Myocyte (in vitro differentiated cells): ENCODE measurements at places on chromosomes 6 and 20. TPM values are rescaled to one million over a fixed set of nuclear protein-coding genes. Genes with fewer than 3 reads are reported as not detected.

The HLA-F gene
- total RNA-seq: 6.8 TPM in 2 replicates

The SCRT2 gene
- not detected in 2 replicates for total RNA-seq

DNA sequence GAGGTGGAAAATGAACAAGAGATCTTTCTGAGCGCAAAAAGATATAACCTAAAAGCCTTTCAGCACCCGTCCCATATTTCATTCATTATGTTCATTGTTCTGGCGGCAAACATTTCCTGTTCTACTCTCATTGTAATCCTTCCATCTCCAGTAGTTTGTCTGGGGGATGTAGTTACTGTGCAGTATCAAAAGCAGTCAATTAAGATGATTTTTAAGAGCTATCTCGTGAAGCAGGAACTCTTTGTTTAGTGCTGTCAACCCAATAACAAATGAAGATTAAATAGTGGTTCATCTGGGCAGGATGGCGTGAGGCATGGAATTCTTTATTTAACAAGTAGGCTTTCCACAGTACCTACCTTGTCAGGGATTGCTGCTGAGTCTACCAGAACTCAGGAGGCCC lies 876.7 kb downstream of the HACE1 start:
- no peak for DNase-seq

DNA sequence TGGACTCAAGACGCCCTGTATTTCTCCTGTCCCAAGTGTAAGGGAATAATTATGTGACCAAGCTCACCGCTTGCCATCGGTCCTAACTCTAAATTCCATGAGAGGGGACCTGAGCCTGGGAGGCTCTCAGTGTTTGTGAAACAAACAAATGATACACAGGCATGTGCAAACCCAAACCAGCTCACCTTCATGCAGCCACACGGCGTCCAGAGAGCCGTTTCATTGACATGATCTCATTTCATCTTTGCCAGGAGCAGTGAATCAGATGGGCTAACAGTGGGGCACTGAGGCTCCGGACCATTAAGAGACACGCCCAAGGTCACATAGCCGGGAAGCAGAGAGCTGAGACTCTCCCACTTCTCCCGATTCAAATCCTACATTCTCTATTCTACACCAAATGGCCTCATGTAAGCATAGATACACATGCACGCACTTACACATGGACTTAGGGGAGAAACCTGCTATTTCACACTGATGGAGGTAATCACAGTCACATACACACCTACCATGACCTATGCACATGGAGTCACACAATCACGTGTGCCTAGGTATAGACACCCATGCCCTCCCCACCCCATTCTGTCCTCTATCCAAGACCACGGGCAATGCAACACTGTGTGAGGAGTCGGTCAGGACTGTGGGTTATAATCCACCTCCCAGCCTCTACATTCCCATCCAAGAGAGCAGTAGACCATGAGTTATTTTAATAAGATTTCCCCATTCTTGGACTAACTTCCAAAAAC lies 1.1 kb downstream of the BNIP5 start:
- DNase-seq: no peak

The MAFB gene
- 0.37 and 0.78 TPM in 2 replicates for total RNA-seq

The ZBTB46 gene
- 19.6 and 20.9 TPM in 2 replicates for total RNA-seq

DNA sequence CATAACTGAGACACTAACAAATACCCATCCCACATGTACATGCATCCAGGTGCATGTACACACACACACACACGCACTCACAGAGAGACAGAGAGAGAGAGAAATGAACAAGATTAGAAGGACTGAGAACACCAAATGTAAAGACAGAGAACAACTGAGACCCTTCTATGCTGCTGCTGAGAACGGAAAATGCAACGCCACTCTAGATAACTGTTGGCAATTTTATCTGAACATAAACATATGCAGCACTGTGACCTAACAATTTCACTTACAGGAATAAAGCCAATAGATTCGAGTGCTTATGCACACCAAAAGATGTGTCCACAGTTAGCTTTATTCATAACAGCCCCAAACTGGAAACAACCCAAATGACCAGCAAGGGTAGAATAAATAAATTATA lies 103.8 kb upstream of the LY86 start:
- no peak for DNase-seq

The CUL9 gene
- total RNA-seq: 14.5 and 20.7 TPM in 2 replicates

The CST5 gene
- not detected in 2 replicates for total RNA-seq

DNA sequence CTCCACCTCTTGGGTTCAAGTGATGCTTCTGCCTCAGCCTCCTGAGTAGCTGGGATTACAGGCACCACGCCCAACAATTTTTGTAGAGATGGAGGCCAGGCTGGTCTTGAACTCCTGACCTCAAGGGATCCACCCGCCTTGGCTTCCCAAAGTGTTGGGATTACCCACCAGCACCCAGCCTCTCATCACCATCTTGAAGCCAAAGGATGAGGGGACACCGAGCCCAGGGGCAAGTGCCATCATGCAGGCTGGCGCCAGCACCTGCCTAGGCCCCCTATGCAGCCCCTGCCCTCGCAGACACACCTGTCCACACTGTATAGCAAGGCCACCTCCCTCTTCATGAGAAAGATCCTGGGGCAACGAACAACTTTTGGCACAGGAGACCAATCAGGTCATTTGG lies 5.3 kb upstream of the RBM38 start:
- DNase-seq: no peak

DNA sequence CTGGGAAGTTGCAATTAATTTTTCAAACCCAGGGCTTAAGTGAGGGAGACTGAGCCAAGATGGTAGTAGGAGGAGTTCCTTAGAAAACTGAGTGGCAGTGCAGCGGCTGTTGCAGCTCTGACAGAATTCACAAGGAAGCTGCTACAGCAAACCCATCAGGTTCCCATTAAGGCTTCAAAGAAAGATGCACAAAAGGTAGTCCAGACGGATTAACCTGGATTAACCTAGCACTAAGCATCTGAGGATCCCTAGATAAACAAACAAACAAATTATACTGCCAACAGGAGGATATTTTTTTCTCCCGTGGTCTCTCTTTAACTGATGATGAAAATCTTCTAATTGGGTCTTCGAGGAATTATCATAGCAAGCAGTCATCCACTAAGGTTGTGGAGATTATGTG lies 5.2 kb downstream of the TENT5A start:
- DNase-seq: no peak

- DNase-seq: no peak
Measured at GRCh38 chr6:20808924-20809323, 274.7 kb downstream of the CDKAL1 start.

GRCh38 chr6:110662490-110663211 lies 152.6 kb downstream of the CDK19 start:
- DNase-seq: no peak

- no peak for DNase-seq
Measured at GRCh38 chr6:170222498-170223471, 68.1 kb downstream of the DLL1 start.

The ARFGEF2 gene
- total RNA-seq: 27.6 and 36.3 TPM in 2 replicates

The PROKR2 gene
- total RNA-seq: not detected in 2 replicates

GRCh38 chr20:60473211-60473610 lies 515.0 kb downstream of the CDH26 start:
- no peak for DNase-seq

DNA sequence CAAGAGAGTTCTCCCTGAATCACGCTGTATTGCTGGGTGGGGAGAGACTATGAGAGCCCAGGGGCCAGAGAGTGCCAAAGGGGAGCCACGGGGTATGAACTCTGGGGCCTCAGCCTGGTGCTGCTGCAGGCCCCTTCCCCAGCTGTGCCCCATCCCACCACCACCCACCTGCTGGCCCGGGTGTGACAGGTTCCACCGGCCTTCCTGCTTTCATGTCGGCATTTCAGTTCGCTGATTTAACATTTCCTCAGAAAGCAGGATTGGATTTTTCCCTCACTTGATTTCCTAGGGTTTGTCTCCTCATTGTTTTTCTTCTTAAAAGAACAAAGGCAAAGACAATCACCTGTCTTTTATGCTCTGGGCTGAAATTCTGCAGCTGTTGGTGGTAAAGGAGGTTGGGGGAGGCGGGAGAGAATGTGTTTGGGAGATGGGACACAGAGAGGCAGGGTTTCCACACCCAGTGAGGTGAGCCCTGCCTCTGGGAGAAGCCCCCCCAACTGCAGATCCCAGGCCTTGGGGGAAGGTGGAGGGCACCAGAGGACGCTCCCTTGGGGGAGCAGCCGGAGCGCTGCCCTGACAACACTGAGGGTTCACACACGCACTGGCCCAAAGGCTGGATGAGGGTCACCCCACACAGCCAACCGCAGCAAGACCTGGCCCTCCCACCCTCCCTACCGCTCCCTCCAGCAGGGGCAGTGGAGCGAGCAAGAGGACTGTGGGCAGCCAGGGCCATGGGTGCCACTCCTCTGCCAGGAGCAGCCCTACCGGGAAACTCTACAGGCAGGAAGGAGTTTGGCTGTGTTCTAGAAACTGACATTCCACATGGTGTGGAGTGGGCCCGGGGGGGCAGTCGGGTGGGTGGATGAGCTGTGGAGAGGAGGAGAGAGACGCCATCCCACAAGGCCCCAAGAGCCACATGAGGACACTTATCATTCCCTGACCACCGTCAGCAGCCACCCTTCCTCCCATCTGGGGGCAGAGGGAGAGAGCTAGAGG lies 10.5 kb upstream of the MLN start:
- no peak for DNase-seq

- DNase-seq: peak; percentile 23
Measured at GRCh38 chr6:151494235-151494935, 568 bp downstream of the CCDC170 start.

The SS18L1 gene
- 19.3 and 22.6 TPM in 2 replicates for total RNA-seq

The C6orf89 gene
- total RNA-seq: 44.8 and 65.6 TPM in 2 replicates

- no peak for DNase-seq
Measured at GRCh38 chr6:1384549-1385128, 4.7 kb upstream of the FOXF2 start.

DNA sequence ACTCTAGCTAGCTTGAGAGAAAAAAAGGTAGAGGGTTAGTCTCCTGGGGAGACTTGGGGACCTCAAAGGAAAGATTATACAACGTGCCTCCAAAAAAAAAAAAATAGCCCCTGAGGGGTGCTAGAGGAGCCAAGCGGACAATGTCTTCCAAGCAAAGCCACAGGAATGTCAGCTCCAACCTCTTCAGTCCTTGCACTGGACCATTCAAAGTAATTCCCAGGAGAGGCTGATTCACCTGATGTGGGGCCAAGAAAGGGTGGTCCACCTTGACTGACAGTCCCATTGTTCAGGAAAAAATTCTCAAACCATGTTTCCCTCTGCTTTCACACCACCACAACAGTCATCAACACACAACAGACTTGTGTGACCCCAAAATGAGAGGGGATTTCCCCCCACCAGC lies 30.7 kb downstream of the ASIP start:
- peak; percentile 67 for DNase-seq

DNA sequence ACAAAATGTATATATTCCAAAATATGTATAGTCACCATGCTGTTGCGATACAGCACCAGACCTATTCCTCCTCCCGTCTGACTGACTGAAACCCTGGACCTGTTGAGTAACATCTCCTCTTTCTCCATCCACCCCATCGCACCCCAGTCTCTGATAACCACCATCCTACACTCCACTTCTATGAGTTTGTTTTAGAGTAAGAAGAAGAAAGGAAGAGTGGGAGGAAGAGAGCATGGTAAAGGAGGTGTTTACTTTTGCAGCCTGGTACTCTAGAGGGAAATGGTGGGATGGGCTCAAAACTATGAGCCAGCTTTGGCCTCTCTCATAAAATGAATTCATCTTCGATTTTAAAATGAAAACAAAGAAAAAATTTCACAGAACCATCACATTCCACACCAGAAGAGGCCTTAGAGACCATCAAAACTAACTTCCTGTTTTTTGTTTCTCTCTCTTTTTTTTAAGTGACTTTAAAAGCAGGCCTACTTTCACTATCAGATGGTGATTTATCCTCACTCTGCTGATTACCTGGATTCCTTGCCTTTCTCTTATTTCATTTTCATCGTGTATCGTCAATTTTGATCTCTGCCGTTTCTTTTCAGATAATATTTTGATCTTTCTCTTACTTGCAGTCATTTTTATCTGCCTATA lies 16.8 kb upstream of the FUCA2 start:
- no peak for DNase-seq

DNA sequence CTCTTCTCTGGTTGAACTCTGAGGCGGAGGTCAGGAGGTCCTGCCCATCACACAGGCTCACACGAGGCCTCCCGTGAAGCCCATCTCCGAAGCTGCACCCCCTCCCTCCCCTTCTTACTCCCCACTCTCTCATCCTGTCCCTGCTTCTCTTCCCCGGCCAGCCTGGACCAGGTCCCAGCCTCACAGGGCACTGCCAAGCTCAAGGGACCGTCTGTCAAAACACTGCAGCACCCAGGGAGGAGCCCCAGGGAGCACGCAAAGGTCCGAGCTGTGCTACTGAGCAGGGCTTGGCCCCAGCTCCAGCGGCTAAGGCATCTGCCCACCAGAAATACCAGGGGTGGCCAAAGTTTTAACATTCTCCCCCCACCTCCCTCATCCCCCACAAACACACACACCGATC lies 70.0 kb downstream of the PSMG4 start:
- no peak for DNase-seq

GRCh38 chr6:130466052-130466747 lies 100.4 kb downstream of the TMEM200A start:
- no peak for DNase-seq

- peak; percentile 94 for DNase-seq
Measured at GRCh38 chr6:55694148-55694547, 115.2 kb upstream of the HMGCLL1 start.

DNA sequence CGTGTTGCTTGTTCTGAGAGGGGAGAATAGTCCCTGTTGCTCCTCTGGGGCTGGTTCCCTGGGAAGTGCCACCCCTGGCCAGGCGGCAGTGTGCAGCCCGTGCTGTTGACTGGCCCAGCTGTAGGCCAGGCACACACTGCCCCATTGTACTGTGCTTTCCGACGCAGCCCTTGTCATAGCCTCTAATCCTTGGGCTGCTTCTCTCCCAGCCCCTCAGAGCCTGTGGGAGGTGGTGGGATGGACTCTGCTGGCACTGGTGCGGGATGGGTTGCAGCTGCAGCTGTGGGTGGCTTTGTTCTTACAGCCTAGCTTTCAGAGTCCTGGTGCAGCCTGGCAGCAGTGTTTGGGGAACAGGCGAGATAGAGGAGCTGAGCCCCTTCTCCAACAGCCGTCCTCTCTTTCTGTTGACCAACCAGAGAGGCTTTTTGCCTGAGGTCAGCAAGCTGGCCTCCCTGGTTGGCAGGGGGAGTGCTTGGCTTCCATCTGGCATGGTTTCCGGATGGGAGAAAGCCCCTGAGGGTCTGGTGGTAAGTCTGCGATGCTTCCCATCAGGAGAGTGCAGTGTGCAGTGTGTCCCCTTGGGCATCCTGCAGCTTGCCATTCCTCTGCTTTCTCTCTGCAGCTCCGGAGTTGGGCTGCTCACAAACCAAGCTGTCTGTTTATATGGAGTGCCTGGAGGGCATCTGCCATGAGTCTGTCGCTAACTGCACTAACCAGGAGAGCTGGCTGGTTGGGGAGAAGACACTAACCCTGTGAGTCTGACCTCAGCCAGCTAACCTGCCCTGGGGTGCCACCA lies 12.1 kb downstream of the TJAP1 start:
- DNase-seq: peak; percentile 76

- DNase-seq: no peak
Measured at GRCh38 chr6:116515141-116515540, 3.7 kb downstream of the CALHM5 start.
